GM12878 (cell line): ENCODE measurements at places on chromosomes 1 and 21. TPM values are rescaled to one million over a fixed set of nuclear protein-coding genes. Genes with fewer than 3 reads are reported as not detected.

- H3K27ac ChIP-seq = no peak overlapping the region
- H3K27me3 ChIP-seq = no peaks in the 10 kb centered on the region
- DNase-seq = no peak
- peaks cover 2% of the 10 kb centered on the region for H3K4me1 ChIP-seq
- H3K36me3 ChIP-seq = no peaks in the 10 kb centered on the region
- H3K4me3 ChIP-seq = no peak overlapping the region
These were observed 36.9 kb upstream of the EDEM3 start for GRCh38 chr1:184791550-184791900.

The TMCO4 gene
- polyA plus RNA-seq = 14.0 and 19.2 TPM in 2 replicates

- DNase-seq = no peak
- no peaks in the 10 kb centered on the region for H3K27me3 ChIP-seq
- no peak overlapping the region for H3K27ac ChIP-seq
- H3K36me3 ChIP-seq = no peaks in the 10 kb centered on the region
- H3K4me1 ChIP-seq = no peaks in the 10 kb centered on the region
- H3K4me3 ChIP-seq = no peak overlapping the region
These were observed 288.3 kb downstream of the AKT3 start for GRCh38 chr1:243561588-243562319.

GRCh38 chr1:199084293-199084692 lies 445.5 kb downstream of the PTPRC start:
- H3K4me1 ChIP-seq = peaks cover 13% of the 10 kb centered on the region
- H3K27me3 ChIP-seq = no peaks in the 10 kb centered on the region
- no peaks in the 10 kb centered on the region for H3K36me3 ChIP-seq

The SERPINC1 gene
- polyA plus RNA-seq = 0.18 TPM in 1 of 2 replicates, not detected in the other

- no peaks in the 10 kb centered on the region for H3K27me3 ChIP-seq
- DNase-seq = no peak
- H3K27ac ChIP-seq = no peak overlapping the region
- H3K36me3 ChIP-seq = no peaks in the 10 kb centered on the region
- no peak overlapping the region for H3K4me3 ChIP-seq
These were observed 160.1 kb upstream of the UBE2U start for GRCh38 chr1:64043288-64043687.
